Astrocyte of the hippocampus (primary cell): ENCODE measurements at places on chromosomes 7 and 10.

DNA sequence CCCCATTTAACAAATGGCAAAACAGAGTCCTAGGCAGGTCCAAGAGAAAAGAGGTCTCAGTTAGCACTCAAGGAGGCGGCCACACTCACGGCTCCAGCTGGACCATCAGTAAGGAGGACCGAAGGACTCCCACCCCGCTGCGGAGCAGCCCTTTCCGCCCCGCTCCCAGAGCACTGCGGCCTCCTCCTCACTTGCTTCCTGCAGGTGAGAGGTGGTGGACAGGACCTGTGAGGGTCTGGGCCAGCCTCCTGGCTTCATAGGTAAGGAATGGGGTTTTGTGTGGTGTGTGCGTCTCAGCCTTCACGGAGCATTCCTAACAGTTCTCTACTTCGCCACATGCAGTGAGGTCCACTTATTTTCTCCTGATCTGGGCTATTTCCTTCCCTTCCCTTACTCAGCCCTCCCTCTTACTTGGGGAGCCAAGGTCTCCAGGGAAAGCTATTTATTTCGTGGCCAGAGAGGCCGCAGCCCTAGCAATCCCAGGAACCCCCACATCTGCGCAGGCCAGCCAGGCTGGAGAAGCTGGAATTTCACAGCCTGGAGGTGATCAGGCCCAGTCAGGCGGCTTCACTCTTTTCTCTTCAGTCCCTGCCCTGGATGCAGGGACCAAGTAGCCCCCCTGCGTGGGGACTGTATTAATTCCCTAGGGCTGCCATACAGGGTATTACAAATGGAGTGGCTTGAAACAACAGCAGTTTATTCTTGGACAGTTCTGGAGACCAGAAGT, 45.9 kb downstream of the ZNF783 start:
- no peak for DNase-seq

- no peak for DNase-seq
These were observed 26.4 kb downstream of the PDLIM1 start for GRCh38 chr10:95264227-95265051.

DNA sequence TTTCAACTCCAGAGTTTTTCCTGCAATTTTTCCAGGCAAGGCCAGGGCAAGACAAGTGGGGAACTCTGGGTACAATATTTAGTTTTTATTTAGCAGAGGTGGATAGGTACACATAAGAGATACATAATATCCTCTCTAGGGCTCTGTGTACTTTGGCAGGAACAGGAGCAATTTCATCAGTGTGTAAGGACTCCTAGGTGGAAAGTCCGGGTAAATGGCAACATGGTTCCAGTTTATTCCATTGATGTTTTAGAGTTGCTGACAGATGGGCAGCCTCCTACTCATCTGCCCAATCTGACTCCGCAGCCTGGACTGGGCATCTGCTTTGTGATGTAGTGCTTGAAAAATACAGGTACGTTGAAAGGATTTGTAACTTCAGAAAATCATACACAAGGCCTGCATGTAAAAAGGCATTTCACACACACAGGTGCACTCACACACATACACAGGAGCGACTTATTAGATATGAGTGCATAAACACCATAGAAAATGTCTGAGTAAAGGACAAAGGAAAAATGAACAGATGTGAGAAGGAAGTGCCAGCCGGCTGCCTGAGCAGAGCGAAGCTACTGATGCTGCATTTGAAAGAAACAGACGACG, 5.7 kb downstream of the PON1 start:
- DNase-seq = no peak

- peak; percentile 95 for DNase-seq
These were observed 154.5 kb upstream of the LYZL2 start for GRCh38 chr10:30783939-30784501.

DNA sequence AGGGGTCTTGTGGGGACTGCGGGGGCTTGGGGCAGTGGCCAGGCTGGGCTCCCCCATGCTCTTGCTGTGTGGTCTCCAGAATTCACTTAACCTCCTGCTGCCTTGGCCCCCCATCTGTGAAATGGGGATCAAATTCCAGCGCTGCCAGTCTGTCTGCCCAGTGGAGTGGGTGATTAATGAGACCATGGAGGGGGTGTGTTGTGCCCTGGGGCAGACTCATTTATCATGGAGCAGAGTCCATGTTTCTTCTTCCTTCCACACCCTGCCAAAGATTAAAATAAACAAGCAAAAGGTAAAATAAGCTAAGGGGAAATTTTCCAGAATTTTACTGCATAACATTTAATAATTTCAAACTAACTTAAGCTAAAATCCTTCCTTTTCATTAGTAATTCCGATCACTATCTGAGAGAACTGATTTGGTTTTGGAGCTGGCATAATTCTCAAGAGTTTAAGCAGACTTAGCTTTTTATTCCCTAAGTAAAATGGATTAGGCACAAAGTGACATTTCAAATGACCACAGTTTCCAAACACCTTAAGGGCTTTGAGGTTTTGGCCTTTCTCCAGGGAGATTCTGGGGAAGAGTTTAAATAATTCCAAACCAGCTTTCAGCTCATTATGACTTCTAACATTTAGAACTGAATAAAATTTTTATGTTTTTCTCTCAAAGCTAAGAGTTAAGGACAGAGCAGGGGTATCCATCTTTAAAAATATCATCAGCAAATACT, 211.9 kb downstream of the CXCL12 start:
- peak; percentile 52 for DNase-seq

DNA sequence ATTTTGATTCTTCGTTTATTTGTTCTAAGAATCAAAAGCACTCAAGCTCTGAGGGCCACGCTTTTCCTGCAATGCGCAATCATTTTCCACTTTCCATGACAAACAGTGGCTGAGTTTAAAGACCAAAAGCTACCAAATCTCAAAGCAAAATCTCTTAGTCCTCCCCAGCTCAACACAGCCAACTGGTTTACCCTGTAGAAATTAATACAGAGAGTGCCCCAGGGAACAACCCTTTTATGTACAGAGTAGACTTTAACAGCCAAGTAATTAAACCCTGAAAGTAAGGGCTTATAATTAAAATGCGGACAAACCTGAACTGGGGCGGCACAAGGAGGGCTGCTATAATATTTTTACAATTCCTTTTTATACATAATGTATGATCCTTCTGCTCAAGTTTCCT, 53.2 kb downstream of the FAM53B start:
- no peak for DNase-seq

- DNase-seq = no peak
These were observed 4.3 kb downstream of the ZNF3 start for GRCh38 chr7:100077205-100077604.

- DNase-seq = no peak
These were observed 106.2 kb downstream of the RTKN2 start for GRCh38 chr10:62162261-62162981.

GRCh38 chr7:102468478-102469350, 3.9 kb downstream of the LRWD1 start:
- no peak for DNase-seq

- DNase-seq = no peak
These were observed 1.8 kb downstream of the TDRD1 start for GRCh38 chr10:114180937-114181336.

DNA sequence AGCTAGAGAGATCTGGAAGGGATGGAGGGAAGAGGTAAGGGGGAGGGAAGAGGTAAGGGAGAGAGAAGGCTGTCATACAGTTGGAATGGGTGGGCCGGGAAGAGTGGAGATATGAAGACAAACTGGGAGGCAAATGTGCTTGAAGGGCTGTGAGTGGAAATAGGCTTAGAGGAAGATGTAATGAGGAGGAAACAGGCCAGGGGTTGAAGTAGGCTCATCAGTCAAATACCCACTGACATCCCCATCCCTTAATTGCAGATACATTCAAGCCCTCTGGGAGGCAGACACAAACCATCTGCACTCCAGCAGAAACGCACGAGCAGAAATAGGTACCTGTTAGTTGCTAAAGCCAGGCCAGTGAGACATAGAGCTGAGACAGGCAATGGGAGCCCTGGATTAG, 2.1 kb downstream of the SYNPO2L start:
- peak; percentile 13 for DNase-seq

- DNase-seq = peak; percentile 91
These were observed 273.3 kb upstream of the LRGUK start for GRCh38 chr7:133853706-133854276.

DNA sequence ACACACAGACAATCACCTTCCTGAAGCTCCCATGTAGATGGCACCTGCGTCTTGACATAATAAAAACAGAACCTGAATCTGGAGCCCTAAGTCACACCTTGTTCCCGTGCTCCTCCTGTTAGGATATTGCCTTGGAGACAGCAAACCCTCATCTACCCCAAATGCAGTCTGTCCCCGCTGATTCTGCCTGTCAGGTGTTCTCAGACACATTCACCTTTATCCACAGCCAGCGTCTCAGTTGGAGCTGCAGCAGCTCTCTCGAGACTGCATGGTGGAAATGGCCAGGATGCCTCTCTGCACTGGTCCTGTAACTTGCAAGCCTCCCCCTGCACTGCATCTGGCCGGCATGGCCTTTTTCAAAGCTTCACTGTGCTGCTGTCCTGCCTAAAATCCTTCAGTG, 218.0 kb upstream of the ZNF32 start:
- DNase-seq = no peak

GRCh38 chr10:94963901-94964300, 25.4 kb downstream of the CYP2C9 start:
- DNase-seq = peak; percentile 54

DNA sequence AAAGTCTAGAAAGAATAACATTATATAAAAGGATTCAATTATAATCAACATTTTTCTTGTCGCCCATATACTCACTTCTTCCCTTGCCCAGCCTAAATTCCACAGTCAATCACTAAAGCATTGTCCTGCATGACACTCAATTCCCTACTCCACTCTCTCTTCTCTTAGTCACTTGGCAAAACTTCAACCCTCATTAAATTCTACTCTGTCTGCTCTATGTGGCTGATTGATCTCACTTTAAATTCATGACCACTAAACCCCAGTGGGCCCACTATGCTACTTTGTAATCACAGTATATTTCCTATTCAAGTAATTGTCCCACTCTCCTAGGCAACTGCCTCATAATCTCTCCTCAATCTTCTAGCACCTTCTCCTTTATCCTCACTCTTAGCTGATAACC, 54.1 kb downstream of the MTERF1 start:
- peak; percentile 85 for DNase-seq

DNA sequence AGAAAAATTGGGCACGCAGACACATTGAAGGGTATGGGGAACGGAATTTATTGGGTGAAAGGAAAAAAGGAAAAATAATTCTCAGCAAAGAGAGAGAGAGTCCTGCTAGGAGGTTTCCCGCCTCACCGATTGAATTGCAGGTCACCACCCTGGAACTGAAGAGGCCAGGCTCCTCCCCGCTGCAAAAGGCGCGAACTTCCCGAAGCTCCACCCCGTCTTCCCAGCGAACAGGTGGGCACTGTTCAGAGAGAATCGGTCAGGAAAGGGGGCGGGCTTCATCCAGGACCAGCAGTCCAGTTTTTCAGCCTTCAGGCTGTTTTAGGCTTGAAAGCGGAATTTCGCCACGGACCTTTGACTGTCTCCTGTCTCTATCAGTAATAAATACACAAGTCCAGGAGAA, 27.3 kb upstream of the CADPS2 start:
- DNase-seq = no peak

DNA sequence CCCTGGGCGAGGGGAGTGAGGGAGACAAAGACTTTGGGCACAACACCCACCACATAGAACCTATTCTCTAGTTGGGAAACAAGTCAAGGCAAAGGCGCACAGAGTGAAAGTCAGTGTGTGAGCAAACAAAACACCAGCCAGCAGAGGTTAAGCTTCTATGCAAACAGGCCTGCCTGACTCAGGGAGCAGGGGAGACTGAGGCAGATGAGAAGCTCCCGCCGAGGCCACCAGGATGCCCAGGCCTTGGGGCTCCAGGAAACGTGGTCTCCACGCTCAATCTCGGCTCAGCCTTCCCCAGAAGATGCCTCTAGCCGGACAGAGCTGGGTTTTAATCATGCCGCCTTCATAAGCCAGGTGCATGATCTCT, 74.1 kb upstream of the KCNMA1 start:
- no peak for DNase-seq

GRCh38 chr7:66768865-66769832, 28.6 kb downstream of the RABGEF1 start:
- no peak for DNase-seq

- DNase-seq = no peak
These were observed 2.2 kb upstream of the SLC26A4 start for GRCh38 chr7:107658467-107658866.

DNA sequence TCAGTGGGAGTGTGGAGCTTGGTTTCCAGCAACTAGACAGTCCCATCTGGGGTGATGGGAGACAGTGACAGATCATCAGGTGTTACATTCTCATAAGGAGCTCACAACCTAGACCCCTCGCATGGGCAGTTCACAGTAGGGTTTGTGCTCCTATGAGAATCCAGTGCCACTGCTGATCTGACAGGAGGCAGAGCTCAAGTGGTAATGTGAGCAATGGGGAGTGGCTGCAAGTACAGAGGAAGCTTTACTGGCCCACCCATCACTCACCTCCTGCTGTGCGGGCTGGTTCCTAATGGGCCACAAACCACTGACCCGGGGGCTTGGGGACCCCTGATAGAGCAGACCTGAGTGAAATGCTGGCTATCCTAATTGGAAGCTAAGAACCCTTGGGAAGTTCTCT, 242.8 kb downstream of the BAMBI start:
- no peak for DNase-seq

DNA sequence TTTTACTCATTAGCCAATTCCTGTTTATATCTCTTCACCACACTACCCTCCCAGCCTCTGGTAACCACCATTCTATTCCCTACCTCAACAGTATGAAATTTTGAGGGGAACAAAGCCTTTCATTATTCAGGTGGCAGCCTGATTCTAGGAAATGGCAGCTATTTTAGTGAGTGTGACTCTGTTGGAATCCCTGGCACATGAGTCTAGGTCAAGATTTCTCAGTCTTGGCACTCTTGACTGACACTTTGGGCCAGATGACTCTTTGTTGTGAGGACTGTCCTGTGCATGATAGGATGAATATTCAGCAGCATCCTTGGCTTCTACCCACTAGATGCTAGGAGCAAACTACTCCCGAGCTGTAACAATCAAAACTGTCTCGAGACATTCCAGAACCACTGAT, 322.8 kb upstream of the PHYHIPL start:
- DNase-seq = no peak

- peak; percentile 61 for DNase-seq
These were observed 24.8 kb downstream of the BRAF start for GRCh38 chr7:140899883-140900282.

DNA sequence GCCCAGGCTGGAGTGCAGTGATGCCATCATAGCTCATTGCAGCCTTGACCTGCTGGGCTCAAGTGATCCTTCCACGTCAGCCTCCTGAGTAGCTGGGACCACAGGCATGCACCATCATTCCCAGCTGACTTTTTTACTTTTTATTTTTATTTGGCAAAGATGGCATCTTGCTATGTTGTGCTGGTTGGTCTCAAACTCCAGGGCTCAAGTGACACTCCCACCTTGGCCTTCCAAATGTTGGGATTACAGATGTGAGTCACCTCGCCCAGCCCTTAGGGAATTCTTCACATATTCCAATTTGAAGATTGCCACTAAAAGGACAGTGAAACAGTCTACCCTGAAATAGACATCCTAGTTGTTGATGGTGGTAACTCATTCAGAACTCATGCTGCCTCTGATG, 27.7 kb downstream of the SUGCT start:
- DNase-seq = peak; percentile 14

GRCh38 chr7:2527505-2528467, 8.2 kb downstream of the LFNG start:
- DNase-seq = peak; percentile 67
